NCI-H446 (cell line): ENCODE measurements at places on chromosomes 1 and 21.

DNA sequence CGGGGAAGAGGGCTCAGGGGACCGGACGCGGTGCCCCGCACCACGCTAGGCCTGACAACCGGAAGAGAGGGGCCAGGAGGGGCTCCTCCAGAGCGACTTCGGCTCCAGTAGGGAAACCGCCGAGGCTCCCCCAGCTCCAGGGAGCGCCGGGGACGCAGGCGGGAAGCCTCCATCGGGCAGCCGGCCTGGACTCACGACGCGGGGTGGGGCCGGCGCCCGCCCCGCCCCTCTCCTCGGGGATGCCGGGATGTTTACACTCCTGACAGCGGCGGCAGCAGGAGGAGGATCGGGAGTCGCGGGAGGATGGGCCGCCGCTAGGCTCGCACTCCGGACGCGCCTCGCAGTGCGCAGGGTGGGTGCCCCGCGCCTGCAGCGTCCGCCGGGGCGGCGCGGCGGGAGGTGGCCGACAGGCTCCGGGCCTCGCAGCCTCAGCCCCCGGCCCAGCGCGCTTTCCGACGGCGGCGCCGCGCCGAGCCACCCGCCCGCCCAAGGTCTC is at the start of gene NEK7:
NEK7 (plus strand) TSS at position 254 of the 496 bp plus-strand sequence. CDS start 75,583 bp downstream, outside the sequence.
- DNase-seq, result peak; percentile 74

GRCh38 chr1:154837672-154838171 is 32.4 kb downstream of the KCNN3 start:
- no peak for DNase-seq

DNA sequence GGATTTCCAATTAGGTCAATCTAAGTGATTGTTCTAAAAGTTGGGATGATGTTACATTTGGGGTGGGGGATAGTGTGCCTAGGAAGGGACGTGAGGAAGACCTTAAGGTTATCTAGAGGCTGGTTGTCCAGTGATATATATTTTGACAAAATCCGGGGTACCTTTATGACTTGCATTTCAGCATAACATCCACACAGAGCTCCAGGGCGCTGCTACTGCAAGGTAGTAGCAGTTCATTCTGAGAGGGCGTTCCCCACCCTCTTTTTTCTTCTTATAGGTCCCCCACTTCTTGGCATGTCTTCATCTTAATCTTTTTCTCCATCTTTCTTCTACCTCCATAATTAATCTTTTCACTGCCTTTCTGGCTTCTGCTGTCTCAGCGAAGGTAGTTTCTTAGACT is 161.9 kb downstream of the CACNA1E start:
- DNase-seq, result no peak

GRCh38 chr1:109482791-109483671 is 674 bp upstream of the ATXN7L2 start:
- DNase-seq, result peak; percentile 64

GRCh38 chr21:41919666-41920398 is 34.0 kb downstream of the C2CD2 start:
- no peak for DNase-seq

DNA sequence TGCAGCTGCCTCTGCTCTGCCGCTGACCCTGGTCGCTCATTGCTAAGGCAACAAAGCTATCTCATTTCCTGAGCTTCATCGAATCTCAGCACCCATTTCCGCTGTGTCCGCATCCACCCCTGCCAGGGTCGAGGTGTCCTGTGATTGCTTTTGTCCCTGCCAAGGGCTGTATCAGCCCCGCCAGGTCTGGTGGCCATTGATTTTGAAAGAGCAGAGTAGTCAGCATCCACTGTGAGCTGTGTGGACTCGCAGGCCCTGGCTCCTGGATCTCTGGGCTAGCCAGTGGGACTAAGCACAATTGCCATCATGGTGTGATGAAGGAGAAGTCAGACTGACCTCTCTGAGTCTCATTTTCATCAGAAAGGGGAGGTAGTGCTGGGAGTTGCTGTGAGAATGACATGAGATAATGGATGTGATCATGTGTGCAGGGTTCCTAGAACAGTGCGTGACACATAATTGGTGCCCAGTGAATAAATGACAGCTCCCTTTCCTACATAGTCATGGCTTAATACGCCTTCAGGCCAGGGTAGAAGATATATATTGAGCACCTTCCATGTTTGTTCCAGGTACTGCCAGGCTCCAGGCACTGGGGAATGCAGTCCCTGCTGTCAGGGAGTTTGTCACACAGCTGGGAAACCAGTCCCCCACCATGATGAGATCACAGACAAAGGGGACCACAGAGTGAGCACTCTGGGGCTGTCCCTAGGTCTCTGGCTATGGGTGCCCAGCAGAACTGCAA is 32.1 kb downstream of the NAV1 start:
- no peak for DNase-seq

- DNase-seq, result no peak
These were observed 1.7 kb downstream of the IL24 start for GRCh38 chr1:206898915-206899431.

DNA sequence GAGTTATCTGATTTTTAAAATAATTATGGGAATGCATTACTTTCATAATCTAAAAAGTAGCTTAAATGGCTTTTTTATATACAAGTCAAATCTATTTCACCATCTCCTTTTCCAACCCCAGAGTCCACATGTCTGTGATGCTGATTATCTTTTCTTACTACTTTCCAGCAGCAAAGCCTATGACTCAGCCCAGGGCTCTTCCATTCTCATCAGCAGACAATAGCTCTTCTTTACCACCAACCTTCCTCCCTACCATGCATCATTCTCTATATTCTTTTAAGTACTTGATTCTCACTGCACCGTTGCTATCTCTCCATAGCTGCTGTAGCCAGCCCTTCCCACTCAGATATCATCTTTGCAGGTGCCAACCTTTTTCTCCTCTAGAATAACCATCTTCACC is 61.3 kb downstream of the OVGP1 start:
- DNase-seq, result no peak

DNA sequence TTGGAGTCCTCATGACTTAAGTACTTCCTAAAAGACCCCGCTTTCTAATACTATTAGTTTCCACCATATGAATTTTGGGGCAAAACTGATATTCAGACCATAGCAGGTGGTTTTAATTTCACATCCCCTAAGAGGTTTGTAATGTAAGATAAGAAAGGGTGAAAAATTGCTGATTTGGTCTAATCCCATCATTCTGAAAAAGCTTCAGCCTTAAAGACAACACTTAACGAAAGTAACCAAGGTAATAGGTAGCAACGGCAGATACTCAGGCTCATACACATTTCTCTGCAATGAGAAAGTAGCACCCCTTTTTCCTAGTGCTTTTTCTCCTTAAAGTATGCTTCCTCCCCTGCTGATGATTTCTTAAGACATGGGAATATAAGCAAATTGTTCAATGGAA is 376.9 kb upstream of the LYPLAL1 start:
- DNase-seq, result no peak

- DNase-seq, result peak; percentile 23
These were observed 21.0 kb upstream of the CXADR start for GRCh38 chr21:17491716-17492414.

DNA sequence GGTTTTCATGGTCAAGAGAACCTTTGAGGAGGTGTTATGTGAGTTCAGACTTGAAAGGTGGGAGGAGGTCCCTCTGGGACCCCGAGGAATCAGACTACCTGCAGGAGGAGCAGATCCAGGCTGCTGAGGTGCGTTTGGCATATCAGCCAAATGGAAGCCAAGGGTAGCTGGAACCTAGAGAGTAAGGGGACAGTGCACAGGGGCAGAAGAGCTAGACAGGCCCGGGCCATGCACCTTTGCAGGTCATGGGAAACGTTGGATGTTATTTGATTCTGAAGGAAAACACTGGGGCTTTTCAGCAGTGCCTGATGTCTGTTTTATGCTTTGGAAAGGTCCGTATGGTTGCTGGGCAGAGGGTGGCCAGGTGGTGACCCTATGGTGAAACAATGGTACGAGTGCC is 169.2 kb downstream of the PGBD5 start:
- DNase-seq, result no peak

DNA sequence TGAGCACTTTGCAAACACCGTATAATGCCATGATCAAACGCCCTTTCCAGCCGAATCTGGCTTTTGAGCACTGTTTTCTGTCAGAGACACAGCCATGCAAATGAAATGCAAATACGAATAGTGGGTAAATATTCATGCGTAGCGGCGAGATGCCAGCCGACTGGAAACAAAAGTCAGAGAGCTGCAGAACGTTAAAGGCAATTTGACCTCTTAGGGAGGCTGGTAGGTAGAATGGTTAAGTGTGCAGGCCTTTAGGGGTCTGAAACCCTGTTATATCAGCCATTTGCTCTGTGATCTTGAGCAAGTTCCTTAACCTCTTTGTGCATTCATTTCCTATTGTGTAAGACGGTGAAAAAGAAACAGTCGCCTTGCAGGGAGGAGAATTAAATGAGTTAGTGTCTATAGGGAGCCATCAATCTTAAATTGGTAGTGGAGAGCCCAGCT is 6.5 kb upstream of the SDHB start:
- no peak for DNase-seq

GRCh38 chr1:205568135-205568468 is 63.6 kb downstream of the CDK18 start:
- no peak for DNase-seq

GRCh38 chr1:68600049-68600661 is 103.3 kb upstream of the DEPDC1 start:
- DNase-seq, result peak; percentile 65

DNA sequence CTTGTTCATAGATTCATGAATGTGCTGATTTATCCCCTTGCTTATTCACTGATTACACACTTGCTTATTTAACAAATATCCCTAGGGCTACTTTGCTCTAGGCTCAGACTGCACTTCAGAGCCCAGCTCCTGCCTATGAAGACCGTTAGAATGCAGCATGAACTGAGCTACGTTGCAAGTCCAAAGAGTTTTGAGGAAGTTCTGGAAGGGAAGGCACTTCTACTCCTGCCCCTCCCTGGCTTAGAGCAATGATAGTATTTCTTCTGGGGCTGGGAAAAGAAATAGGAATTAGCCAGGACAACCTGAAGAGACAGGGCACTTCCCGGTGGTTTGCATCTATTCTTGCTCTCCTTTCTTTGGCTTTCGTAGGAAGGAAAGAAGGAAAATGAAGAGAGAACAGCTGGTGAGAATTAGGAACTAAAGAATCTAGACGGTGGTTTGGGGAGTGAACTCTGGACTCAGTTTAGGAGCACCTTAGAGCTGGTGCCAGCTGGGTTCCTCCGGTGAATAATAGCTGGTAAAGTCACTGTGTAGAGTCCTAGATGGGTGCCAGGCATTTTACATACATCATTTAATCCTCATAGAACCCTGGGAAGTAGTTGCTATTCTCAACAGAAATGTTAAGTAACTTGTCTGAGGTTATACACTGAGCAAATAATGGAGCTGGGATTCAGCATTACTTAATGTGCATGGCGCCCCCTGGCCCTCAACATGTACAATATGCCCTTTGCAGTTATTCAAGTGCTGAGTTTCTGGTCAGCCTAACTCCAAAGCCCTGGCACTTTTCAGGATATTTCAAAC is 65.9 kb downstream of the NDUFS5 start:
- DNase-seq, result peak; percentile 54

GRCh38 chr1:117060441-117061317 is 553 bp downstream of the TTF2 start:
- DNase-seq, result no peak

GRCh38 chr1:3922851-3923250 is 22.8 kb upstream of the C1orf174 start:
- no peak for DNase-seq

DNA sequence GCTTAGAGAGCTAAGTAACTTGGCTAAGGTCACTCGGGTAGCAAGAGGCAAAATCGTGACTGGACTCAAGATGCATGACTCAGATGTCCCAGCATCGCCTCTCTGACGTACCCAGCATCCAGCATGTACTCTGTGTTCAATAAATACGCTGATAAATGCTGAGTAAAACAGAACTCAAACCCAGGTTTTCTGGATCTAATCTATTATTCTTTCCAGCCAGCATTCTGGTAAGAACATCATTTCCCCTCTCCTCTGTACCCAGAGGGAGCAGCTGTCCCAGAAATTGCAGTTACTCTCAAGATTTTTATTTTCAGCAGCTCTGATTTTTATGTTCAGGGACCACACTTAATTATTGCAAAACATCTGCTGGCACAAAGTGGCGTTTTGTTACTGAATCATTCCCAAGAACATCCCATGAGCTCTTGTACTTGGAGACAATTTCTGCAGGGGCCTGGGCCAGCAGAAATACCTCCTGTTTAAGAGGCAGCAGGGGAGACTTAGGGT is 249.0 kb downstream of the PRDM2 start:
- DNase-seq, result no peak

DNA sequence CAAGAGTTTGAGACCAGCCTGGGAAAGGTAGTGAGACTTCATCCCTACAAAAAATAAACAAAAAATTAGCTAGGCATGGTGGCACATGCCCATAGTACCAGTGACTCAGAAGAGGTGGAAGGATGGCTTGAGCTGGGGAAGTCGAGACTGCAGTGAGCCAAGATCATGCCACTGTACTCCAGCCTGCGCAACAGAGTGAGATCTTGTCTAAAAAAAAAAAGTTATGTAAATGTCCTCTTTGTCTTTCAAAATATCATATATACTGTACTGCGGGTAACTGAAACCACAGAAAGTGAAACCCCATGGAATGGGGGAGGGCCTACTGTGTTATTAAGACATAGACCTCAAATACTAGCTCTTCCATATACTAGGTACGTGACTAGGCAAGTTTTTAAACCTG is 20.8 kb downstream of the ACADM start:
- DNase-seq, result no peak

DNA sequence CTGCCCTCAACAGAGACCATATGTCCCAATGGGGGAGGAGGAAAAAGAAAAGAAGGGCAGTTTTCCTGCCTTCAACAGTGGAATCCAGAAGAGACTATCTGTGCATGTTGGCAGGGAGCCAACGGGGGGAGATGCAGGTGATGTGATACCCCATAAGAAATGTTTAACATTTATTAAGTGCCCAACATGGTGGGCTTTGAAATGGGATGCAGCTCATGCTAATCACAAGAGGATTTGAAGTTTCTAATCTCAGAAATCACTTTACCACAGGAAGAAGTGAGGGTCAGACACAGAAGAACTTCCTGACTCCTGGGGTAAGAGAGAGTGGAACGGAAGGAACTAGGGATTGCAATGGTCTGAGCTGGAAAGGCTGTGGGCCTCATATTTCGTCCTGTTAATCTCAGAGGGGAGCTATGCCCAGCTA is 16.2 kb downstream of the CSRP1 start:
- no peak for DNase-seq

DNA sequence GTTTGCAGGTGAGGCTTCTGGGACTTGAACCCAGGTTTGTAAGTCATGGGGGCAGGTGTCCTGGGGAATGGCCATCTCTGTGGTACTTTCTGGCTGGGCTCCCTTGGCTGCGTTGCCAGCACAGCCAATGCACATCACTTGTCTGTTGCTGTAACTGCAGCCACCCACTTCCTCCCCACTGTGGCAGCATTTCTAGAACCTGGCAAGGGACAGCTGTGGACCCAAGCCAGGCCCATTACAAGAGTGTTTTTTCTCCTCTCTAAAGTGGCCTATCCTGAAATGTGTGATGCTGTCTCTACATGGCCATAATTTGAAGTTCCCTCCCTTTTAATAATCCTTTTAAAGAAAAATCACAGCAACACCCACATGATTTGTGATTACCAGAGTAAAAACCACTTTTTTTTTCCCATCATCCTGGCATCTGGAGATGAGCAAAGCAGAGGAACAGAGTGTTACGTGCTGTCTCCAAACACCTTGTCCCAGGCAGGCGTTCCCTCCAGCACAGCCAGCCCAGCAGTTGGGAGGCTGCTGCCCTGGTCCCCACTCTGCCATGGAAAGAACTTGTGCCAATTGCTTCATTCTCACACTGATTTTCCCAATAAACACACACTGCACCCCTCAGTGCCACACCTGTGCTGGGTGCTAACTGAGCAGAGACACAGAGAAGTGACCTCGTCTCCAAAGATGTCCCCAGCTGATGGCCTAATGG is 360.6 kb upstream of the USP24 start:
- DNase-seq, result no peak
